Activated T-cell treated with anti-CD3 and anti-CD28 coated beads, Interleukin-2, amount 50 U/mL, for 72 hours (primary cell): ENCODE measurements at places on chromosomes 1 and 21.

DNA sequence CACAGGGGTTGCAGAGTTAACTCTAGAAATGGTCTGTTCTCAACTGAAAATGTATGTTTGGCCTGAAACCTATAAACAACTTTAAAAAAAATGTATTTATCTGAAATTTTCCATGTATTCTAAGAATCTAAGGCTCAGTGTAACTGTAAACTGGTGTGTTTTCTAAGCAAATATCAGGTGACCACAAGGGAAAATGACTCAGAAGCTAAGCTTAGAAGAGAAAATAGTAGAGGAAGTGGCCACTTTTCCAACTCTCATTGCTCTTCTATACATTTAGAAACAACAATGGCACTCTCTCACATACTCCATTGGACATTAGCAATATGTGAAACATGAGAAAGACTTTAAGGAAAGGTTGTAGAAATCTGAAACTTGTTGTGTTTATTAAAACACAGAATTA, 7.5 kb downstream of the TNFSF18 start:
- DNase-seq: no peak

DNA sequence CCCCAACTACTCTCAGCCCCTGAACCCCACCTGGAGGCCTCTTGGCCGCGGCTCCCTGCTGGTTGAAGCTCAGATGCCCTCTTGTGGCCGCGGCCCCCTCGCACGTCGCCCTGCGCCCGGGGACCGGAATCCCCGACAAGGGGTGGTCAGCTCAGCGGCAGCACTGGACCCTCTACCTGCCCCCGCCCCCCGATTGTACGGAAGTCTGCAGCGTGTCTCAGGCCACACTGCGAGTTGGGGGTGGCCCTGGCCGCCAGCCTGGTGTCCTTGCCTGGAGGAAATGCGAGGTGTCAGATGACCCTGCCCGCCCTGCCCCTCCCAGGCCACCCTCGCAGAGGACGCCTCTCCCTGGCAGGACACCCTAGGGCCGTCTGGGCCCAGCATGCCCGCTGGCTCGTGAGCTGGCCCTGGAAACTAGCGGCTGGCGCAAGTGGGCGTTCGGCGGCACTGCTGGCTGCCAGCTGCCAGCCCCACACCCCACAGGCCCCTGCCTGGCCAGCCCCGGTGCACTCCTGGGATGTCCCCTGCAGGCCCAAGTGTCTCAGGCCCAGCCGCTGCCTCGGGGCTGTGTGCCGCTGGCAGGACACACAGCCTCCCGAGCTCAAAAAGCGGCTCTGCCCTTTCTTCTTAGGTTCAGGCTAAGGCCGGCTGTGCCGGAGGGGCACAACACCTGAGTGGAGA, 60.8 kb downstream of the EDN2 start:
- DNase-seq: no peak

DNA sequence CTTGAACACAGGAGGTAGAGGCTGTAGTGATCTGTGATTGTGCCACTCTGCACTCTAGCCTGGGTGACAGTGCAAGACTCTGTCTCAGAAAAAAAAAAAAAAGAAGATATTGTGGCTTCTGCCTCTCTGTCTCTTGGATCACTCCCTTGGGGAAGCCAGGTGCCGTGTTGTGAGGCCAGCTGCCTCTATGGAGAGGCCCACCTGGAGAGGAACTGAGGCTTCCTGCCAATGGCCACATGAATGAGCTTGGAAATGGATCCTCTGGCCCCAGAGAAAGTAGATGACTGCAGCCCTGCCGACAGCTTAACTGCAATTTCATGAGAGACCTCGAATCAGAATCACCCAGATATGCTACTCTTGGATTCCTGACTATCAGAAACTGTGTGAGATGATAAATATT, 19.7 kb upstream of the AK2 start:
- DNase-seq: no peak

- peak; percentile 31 for DNase-seq
Measured at GRCh38 chr1:161727256-161727924, 6.0 kb downstream of the FCRLB start.

GRCh38 chr1:56526571-56527174, 52.7 kb downstream of the PLPP3 start:
- DNase-seq: no peak

GRCh38 chr1:203807196-203807595, 11.8 kb downstream of the ZBED6 start:
- DNase-seq: no peak

DNA sequence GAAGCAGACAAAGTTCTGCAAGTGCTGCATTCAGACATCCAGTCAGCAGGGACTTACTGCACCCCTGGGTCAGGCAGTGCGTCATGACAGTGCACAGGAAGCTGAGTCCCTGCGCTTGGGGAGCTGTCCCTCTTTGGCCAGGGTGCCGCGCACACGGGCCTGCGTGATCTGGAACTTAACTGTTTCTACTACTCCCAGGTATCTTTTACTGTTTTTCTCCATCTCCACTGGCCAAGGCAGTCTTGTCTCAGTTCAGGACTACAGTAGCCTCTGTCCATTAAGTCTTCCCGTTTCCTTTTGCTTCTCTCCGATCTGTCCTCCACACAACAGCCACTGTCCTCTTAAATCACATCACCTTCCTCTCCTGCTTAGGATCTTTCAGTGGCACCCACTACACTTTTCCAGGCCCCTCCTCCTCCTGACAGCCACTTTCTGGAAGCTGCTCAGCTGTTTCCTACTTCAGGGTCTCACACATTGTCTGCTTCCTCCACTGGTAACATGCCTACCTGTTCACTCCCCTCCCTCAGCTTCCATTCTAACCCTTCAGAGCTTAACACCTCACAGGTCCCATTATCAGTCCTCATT, 15.9 kb downstream of the ERRFI1 start:
- no peak for DNase-seq
